ENCODE measurements at places on chromosomes 1 and 21.

- no peaks in the 10 kb centered on the region for H3K36me3 ChIP-seq
- DNase-seq: no peak
- H3K4me1 ChIP-seq: peaks cover 85% of the 10 kb centered on the region
Measured at GRCh38 chr1:23601968-23602876, 42.9 kb upstream of the ID3 start.

- H3K4me3 ChIP-seq: peak overlapping the region; percentile 97
- no peaks in the 10 kb centered on the region for H3K27me3 ChIP-seq
- DNase-seq: no peak
- peaks cover 81% of the 10 kb centered on the region for H3K4me1 ChIP-seq
- peaks cover 32% of the 10 kb centered on the region for H3K36me3 ChIP-seq
Measured at GRCh38 chr1:167631936-167632614, 2.0 kb downstream of the RCSD1 start.

DNA sequence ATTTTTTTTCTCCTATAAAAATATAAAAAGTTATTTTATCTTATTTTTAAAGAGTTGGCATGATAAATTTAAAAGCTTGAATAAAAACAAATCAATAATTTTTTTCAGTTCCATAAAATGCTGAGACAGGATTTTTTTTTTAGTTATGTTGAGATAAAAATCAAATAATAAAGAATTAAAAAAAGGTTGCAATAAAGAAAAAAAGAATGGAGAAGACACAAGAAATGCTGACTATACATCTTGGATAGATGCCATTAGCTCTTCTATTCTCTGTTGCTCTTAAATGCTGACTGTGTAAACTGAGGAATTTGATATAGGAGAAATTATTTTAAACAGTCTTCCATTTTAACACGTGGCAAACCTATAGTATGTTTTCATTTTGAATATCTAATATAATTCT lies 2298.5 kb downstream of the MRPL39 start:
- H3K27me3 ChIP-seq: no peaks in the 10 kb centered on the region
- H3K36me3 ChIP-seq: no peaks in the 10 kb centered on the region
- no peak overlapping the region for H3K27ac ChIP-seq
- DNase-seq: no peak
- no peak overlapping the region for H3K4me3 ChIP-seq

- H3K4me1 ChIP-seq: peaks cover 10% of the 10 kb centered on the region
- no peak overlapping the region for H3K27ac ChIP-seq
- H3K36me3 ChIP-seq: no peaks in the 10 kb centered on the region
- H3K4me3 ChIP-seq: no peak overlapping the region
Measured at GRCh38 chr1:93614986-93615581, 66.6 kb downstream of the BCAR3 start.

- no peaks in the 10 kb centered on the region for H3K4me1 ChIP-seq
- no peak overlapping the region for H3K4me3 ChIP-seq
- H3K27me3 ChIP-seq: no peaks in the 10 kb centered on the region
- H3K36me3 ChIP-seq: no peaks in the 10 kb centered on the region
- no peak overlapping the region for H3K27ac ChIP-seq
Measured at GRCh38 chr1:201553496-201554189, 14.7 kb downstream of the NAV1 start.

DNA sequence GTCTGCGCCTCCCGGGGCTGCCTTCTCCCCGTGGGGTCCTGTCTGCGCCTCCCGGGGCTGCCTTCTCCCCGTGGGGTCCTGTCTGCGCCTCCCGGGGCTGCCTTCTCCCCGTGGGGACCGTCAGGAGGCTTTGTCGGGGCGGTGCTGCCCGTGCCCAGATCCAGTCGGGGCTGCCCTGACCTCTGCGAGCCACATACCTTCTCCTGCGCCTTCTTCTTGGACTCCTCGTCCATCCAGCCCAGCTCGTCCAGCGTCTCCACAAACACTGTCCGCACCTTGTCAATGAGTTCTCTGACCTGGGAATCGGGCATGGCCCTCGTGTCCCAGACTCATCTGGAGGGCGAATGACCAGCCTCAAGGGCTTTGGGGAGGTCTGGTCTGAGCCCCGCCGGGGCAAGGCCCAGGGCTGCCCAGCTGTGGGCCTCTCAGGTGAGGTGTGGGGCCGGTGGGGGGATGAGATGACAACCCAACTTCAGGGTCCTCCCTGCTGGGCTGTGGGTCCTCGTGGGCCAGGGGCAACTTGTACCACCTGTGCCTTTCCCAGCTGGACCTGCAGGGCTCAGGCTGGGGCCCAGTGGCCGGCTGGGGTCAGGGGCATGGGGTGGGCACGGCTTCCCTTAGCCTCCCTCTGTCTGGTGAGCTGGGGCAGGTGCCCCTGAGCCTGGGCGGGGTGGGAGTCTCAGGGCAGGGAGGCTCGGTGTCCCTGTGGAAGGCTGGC lies 9.4 kb downstream of the PRXL2B start:
- H3K27ac ChIP-seq: no peak overlapping the region
- no peaks in the 10 kb centered on the region for H3K27me3 ChIP-seq
- H3K4me3 ChIP-seq: no peak overlapping the region
- no peaks in the 10 kb centered on the region for H3K36me3 ChIP-seq

GRCh38 chr1:180235502-180236239 lies 5.6 kb downstream of the LHX4 start:
- DNase-seq: no peak
- peaks cover 56% of the 10 kb centered on the region for H3K4me1 ChIP-seq

DNA sequence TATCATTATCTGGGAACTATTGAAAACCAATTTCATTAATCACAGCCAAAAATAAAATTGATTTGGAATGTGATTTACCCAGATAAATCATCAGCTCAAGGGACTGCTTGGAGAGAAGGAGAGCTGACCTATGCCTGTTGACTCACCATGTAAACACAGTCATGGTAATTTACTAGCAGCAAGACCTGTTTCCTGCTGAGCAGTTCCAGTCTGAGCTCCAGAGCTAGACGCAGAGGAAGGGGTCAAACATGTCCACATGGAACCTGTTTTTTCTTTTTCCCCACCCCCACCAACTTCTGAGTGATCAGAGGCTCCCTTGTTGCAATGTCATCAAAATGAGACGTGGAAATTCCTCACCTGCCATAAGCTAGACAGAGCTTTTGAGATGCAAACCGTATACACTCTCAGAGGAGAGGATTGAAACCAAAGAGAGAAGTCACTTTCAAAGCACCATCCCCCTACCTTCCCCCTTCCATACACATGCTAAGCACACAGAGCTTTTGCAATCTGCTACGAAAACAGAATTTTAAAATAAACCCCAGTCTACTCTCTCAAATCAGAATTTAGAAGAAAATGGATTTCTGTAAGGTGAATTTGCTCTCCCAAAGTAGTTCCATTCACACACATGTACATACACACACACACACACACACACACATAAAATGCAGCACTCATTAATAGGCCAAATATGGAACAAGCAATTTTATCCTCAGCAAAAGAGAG lies 55.9 kb upstream of the PTGFRN start:
- H3K27ac ChIP-seq: no peak overlapping the region
- DNase-seq: no peak
- peaks cover 6% of the 10 kb centered on the region for H3K4me1 ChIP-seq
- no peaks in the 10 kb centered on the region for H3K27me3 ChIP-seq
- H3K36me3 ChIP-seq: no peaks in the 10 kb centered on the region

- H3K4me3 ChIP-seq: no peak overlapping the region
- H3K27ac ChIP-seq: no peak overlapping the region
- H3K27me3 ChIP-seq: no peaks in the 10 kb centered on the region
- no peak for DNase-seq
Measured at GRCh38 chr1:77536813-77537212, 145.6 kb downstream of the ZZZ3 start.

GRCh38 chr1:238647877-238648276 lies 738.5 kb upstream of the CHRM3 start:
- H3K4me3 ChIP-seq: no peak overlapping the region
- DNase-seq: no peak
- no peaks in the 10 kb centered on the region for H3K27me3 ChIP-seq
- no peak overlapping the region for H3K27ac ChIP-seq
- no peaks in the 10 kb centered on the region for H3K4me1 ChIP-seq

All from CD4-positive, alpha-beta T cell (primary cell).